RKO (cell line): ENCODE measurements at places on chromosomes 2 and 18.

DNA sequence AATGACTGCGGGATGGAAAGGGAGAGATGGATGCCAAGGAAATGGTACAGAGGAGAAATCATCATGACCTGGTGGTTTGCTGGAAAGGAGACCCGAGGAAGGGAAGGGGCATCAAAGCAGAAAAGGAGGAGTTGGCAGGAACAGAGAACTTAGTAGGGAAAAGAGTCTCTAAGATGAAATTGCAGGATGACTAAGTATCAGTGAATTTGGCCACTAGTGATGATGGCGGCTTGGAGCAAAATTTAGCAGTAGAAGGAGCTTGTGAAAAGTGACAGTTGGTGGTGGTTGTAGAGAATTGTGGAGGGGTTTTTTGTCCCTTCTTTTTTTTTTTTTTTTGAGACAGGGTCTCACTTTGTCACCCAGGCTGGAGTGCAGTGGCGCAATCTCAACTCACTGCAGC is 10.1 kb downstream of the METAP1D start:
- no peak for DNase-seq

DNA sequence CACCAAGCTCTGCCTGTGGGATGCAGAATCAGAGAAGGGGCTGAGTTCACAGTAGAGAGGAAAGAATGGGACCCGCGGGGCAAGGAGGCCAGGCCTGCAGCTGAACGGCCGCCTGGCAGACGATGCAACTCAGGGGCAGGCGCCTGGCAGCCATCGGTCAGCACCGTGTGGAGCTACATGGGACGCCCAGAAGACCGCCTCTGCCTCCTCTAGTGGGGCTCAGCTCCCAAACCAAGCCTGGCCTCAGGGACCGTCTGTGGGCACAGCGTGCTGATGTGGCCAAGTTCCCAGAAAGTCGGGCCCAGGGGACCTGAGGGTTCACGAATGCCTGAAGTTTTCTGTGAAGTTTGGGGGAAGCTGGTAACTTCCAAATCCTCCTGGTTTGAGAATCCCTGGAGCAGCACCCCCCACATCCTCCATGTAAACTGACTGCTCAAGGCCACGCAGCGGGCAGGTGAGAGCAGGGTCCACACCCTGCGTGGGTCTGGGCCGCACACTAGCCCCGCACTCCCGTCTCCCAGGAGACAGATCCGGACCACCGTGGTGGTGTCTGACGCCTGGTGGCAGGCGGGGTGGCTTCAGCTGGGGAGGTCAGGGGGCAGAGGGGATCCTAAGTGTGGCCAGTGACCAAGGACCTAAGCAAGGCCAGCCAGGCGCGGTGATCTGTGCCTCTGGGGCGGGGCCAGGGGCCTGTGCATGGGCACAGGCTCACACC is 14.6 kb downstream of the SNORC start:
- no peak for DNase-seq

DNA sequence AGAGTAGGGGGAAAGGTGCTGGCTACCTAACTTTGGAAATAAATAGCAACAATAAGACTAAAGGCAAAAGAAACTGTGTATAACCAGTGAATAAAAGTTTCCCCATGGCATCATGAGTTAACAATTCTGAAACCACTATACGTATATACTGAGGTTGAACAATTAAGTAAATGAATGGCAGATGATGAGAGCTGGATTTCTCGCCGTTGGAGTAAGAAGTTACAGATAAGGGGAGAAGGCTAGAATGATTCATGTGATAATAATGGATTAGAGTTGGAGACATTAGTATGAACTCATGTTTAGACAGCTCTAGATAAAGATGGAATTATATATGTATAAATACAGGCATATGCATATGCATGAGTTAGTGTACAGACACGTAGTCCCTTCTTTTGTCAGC is 152.7 kb downstream of the UBR3 start:
- no peak for DNase-seq

DNA sequence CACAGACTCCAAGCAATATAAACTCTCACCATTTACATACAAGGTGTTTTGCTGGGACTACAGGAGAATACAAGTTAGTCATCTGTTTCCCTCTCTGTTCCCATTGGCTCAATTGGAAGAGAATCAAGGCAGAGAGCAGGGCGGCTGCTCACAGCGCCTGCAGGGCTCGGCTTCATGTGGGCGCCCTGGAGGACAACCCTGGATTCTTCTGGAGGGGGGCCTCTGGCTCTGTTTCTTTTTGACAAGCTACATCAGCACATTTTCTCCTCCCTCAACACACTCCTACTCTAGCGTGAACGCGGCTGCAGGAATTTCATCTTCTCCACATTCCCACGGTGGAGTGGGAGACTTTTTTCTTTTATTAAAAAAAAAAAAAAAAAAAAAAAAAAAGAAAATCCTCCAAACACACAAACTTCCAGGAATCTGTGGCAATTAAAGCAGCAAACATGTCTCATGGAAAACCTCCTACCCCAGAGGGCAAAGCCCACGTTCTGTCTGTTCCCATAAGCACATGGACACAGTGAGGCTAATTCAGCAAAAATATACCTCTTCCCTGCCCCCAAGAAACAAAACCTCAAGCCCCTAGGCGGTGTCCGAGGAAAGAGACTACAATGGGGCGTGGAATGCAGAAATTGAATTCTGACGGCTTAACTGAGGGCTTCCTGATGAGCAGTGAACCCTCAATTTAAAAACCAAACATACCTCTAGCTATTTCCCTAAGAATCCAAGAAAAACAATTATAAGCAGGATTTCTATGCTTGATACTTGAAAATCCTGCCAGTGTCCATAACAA is 50.6 kb downstream of the PARD6G start:
- DNase-seq, result no peak

GRCh38 chr2:9205486-9205885 is 1.1 kb upstream of the ASAP2 start:
- DNase-seq, result peak; percentile 40

DNA sequence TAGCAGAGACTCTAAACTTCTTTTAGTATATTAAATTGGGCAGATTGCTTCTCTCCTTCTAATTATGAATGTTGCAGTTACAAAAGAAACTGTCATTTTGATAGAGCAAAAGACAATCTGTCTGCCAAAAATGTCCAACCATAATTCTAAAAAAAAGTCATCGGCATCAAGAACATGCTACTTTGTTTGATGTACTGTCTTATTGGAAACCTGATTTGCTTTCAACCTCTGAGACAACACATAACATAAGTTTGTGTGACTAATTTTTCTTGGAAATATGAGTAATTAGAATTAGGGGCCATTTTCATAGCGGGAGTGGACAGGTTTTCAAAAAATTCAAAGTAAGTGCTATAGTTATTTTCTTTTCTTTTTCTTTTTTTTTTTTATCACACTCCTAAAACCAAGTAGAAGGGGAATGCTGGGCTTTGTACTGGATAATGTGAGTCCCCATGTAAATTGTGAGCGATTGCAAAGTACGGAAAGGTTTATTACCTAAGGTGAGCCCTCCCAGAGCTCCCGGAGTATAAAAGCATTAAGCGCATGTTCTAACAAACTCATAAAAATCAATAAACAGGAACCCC is 59.1 kb downstream of the ZEB2 start:
- DNase-seq, result no peak

- DNase-seq, result no peak
Measured at GRCh38 chr2:59083075-59083828, 842.1 kb upstream of the FANCL start.

DNA sequence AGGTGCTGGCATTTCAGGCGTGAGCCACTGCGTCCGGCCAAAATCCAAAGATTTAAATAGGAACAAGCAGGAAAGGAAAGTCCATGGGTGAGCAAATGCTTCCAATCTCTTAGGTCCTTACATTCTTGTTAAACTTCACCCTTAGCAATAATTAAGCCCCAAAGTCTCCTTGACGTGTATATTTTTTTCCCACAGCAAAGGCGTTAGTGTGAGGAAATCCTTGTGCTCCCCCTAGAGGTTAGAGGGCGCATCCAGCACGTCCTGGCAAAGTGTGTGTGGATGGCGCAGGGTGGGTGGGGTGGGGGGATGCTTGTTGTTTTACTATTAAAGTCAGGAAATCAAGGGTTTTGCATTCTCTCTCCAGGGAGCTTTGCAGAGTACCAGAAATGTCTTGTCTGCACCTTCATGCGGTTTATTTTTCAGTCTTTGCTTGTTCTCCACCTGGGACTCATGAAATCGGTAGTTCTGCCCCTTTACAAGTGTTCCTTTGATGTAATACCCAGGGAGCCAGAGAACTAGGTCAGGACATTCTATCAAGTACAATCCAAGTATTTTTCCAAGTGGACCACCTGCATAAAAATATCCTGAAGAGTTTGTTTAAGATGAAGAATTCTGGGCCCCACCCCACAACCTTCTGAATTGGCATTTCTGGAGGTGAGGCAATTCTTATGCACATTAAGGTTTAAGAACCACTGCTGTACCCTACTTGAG is 22.2 kb upstream of the ITSN2 start:
- DNase-seq, result peak; percentile 79

GRCh38 chr2:119477113-119477505 is 45.5 kb downstream of the TMEM37 start:
- DNase-seq, result no peak

- peak; percentile 12 for DNase-seq
Measured at GRCh38 chr2:98282109-98282508, 64.1 kb upstream of the CNGA3 start.

- DNase-seq, result no peak
Measured at GRCh38 chr2:62692225-62692624, 13.3 kb upstream of the EHBP1 start.

DNA sequence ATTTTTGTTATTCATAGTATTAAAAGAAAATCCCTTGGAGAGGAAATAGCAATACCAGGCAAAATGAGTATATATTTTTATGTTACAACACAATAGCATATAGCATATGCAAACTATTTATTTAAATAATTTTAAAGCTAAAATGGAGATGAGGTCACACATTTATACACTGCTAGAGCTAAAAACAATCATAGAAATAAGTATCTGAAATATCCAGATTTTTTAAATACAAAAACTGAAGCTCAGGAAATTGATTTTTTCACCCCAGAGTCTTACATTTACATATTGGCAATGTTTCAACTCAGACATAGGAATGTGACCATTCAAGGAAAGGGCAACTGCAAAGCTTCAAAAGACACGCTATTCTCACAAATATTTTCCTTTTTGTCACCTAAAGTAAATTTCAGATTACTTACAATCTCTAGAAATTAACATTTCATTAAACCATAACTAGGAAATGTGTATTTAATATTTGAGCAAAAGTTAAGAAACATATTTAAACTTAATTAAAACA is 8.9 kb downstream of the TFPI start:
- no peak for DNase-seq

- DNase-seq, result no peak
Measured at GRCh38 chr2:8059794-8060193, 622.1 kb upstream of the ID2 start.

DNA sequence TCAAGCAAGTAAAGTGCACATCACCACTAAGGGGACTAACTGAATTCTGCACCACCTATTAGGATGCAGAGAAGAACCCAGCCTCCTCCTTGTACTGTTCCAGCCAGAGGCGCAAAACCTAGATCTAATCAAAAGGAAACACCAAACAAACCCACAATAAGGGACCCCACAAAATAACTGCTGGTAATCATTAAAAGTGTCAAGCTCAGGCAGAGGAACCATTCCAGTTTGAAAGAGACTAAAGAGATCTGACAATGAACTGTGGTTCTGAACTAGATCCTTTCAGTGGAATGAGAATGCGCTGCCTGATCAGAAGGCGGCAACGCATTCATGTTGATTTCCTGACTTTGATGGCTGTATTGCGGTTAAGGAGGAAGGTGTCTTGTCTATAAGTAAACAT is 16.8 kb downstream of the HDLBP start:
- no peak for DNase-seq

GRCh38 chr2:48015421-48015820 is 109.1 kb upstream of the FBXO11 start:
- DNase-seq, result no peak

DNA sequence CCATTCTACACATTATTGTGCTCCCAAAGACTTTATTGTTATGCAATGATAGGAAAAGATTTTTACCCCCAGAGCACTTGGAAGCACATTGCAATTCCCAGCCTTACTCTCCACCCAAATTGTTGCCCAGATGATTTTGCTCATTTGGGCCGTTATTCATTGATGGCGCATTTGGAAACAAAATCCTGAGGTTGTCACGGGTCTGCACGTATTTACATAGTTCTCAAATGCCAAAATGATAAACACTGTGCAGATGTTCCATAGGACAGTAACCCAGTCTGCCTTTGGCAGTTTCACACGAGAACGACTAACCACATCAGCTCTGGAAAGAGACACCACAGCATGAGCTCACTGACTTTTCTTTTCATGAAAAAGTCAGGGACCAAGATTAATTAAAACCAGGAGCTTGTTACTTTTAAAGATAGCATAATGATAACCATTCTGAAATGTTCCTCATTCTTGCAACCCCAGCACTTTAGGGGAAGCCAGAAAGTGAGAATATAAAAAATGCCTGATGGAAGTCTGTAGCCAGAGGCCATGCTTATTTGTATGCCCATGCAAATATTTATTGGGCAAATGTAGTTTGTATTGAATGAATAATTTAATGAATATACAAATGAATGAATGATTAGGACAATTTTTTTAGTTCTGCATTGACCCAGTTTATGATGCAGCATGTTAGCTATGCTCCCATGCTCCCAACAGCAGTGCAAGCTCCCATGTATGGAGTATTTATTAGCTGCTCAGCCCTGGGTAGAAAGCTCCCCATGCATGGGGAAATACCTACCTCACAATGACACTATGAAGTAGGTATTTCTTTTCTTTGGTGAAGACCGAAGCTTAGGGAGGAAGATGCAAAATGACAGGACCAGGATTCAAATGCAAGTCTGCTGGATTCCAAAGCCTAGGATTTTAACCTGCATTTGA is 84.6 kb downstream of the MAIP1 start:
- no peak for DNase-seq

- DNase-seq, result no peak
Measured at GRCh38 chr2:218033208-218033589, 30.4 kb upstream of the TNS1 start.

DNA sequence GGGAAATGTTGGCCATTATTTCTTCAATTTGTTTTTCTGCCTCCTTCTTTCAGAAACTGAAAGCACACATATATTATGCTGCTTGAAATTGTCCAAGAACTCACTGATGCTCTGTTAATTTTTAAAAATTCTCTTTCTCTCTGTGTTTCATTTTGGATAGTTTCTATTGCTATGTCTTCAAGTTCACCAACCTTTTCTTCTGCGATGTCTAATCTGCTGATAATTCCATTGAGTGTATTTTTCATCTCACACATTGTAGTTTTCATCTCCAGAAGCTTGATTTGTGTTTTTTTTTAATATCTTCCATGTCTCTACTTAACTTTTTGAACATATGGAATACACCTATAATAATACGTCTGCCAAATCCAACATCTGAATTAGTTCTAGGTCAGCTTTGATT is 98.1 kb upstream of the TGFA start:
- DNase-seq, result no peak

- DNase-seq, result no peak
Measured at GRCh38 chr18:6013171-6013810, 118.0 kb upstream of the TMEM200C start.
